GM12892 (cell line): ENCODE measurements at places on chromosomes 5 and 9.

DNA sequence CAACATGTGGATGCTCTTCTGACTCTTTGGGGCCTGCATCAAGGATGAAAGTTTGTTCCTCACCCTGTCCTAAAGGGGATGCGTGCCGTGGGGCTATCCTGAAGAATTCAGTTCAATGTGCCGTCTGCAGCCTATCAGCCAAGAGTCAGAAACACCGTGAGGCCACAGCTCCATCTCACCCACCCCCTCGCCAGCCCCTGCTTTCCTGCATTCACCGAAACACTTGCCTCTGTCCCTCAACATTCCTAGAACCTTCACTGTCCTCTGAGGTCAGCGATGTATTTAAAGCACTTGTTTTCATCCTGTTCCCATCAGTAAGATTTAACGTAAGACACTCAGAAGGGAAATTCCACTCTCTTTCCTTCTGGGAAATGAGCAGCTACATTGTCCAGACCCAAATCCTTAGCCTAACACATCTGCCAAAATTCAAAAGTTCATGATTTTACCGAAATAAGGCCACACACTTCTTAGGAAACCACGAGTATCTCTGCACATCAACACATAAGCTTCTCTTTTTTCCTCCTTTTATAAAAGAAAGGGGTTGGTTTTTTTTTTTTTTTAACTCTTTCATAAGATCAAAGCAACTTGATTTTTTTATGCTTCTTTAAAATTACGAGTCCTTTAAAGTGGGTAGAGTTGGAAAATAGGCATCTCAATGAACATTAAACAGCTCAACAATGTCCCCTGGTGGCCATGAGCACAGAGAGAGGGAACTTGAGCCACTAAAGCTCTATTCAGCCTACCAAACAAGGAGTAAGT is 100.7 kb downstream of the SUSD1 start:
- DNase-seq, result no peak

DNA sequence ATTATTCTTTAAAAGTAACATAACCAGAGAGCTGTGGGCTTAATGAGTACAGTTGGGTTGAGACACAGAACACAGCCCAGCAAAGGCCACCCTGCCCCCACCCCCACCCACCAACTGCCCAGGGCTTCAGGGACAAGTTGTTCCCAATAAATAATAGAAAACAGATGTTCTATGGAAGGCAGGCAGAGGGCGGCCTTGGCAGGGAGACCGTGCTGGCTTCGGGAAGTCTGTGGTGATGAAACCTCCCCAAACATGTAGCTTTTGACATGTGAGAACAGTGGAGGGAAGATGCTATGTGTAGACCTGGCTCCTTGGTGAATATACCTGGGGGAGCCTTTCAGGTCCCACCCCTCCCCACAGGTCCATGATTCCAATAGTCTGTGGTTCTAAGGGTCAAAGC is 10.0 kb downstream of the TRAF1 start:
- DNase-seq, result no peak

DNA sequence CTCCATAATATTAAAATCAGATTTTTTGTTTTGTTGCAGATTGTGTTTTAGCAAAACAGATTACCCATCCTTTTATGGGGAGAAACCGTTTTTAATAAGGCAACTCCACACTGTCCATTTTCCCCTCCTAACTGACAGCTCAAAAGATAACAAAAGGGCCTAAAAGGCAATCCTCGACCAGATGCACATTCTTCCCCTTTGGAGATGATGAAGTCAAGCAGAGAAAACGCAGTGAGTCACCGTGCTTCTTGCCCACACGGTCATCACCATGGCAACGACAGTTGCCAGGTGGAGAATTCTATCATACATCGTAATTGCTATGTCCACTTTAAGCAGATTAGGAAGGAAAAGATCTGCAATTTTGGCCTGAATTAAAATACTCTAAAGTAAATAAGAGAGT is 96.4 kb downstream of the DIRAS2 start:
- DNase-seq, result no peak

- DNase-seq, result no peak
Measured at GRCh38 chr5:44997506-44997905, 188.8 kb downstream of the MRPS30 start.

DNA sequence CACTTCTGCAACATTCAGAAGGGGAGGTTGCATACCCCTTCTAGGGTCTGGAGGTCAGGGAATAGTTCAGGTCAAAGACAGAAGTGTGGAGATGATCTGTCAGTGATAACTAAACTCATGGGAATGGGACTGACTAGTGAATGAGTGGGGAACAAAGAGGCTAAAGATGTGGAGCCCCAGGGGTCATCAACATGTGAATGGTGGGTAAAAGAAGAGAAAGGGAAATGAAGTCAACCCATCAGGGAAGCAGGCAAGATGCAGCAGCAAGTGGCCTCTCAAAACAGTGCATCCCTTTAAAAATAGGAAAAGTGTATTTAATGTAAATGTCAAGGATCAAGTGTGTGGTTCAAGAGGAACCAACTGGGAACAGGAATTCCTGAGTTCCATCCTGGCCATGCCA is 69.9 kb downstream of the PLPPR1 start:
- no peak for DNase-seq

DNA sequence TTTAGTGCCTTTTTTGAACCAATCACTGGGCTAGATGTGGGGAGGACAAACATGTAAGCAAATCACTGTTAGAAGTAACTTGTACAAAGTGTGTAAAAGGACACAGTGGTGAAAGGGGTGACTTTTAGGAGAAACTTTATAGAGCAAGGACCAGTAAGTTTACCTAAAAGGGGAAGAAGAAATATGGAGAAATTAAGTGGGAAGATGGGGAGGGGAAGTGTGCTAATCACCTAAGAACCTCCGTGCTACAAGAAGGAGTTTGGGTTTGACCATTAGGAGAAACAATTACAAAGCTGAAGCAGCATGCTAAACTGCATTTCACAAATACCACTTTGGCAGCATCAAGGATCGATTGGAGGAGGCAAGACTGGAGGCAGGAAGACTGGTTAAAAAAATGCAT is 17.3 kb downstream of the ITGA1 start:
- DNase-seq, result no peak

GRCh38 chr5:148856424-148856823 is 30.0 kb downstream of the ADRB2 start:
- no peak for DNase-seq
